ENCODE measurements at places on chromosomes 12 and 14. TPM values are rescaled to one million over a fixed set of nuclear protein-coding genes. Genes with fewer than 3 reads are reported as not detected.

GRCh38 chr12:43749016-43749415 is 9.6 kb downstream of the PUS7L start:
- DNase-seq, result no peak

Gene ANG
- total RNA-seq, result 4.5 TPM

- DNase-seq, result no peak
These were observed 29.5 kb downstream of the CCDC198 start for GRCh38 chr14:57464008-57464730.

DNA sequence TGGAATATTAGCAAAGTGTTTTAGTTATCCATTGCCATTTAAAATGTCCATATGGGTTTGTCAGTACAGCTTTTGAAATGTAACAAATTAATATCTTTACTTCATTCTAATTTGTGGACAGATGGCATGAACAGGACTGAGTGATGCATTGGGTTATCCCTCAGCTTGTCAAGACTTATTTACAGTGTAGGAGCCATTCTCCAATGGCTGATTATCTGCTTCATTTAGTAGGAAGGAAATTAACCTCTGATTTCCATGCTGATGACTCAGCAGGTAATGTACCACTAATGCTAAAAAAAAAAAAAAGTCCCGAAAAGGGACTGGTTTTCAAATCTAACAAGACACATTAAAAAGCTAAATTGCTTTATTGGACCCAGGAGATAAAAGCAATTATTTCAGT is 1149.0 kb upstream of the USP15 start:
- no peak for DNase-seq

Gene TCP11L2
- total RNA-seq, result 93.7 TPM

GRCh38 chr14:77923131-77923936 is 123.4 kb downstream of the ADCK1 start:
- no peak for DNase-seq

DNA sequence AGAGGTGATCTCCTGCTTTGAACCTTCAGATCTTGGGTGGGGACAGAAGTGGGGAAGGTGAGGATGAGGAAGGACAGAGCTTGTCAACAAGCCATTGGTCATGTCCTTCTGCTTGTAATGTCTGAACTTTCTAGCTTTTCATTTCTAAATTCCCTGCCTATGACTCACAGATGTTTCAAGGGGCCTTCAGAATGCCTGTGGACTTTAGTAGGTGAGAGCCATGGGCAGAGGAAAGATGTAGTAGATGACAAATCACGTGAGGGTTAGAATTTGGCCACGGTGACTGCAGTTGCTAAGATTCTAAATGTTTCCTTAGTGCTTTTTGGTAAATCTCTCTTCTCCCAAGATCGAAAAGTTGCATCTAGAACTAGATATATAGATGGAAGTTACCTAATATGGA is 18.7 kb upstream of the CREBL2 start:
- DNase-seq, result no peak

Measured in Right ventricle myocardium inferior (tissue), 1 donor.